ENCODE measurements at places on chromosomes 6 and 20. TPM values are rescaled to one million over a fixed set of nuclear protein-coding genes. Genes with fewer than 3 reads are reported as not detected.
A peak's percentile ranks its signal among the peaks of the same experiment; 100 is the strongest.

DNA sequence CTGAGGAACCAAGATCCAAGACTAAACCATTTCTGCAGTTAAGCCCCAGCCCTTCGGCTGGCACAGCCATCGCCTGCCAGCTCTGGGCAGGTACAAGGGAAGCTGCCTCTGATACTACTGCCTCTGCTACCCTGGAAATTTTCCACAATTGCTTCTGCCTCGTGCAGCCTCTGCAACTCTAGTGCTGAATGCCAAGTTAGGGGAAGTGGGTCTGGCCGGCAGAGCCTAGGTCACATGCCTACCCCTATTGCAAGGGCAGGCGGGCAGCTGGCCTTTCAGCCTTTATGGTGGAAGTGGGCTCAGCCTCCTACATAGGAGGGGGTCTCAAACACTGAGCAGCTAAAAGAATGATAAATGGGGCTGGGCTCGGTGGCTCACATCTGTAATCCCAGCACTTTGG is 44.5 kb upstream of the TULP1 start:
- DNase-seq, result no peak

The TBP gene
- 11.9 TPM for total RNA-seq

- no peak for DNase-seq
Observed at GRCh38 chr20:12914804-12915203, 94.0 kb upstream of the SPTLC3 start.

- DNase-seq, result no peak
Observed at GRCh38 chr20:61801428-61801827, 264.3 kb downstream of the TAF4 start.

The CCN6 gene
- 6.8 TPM for total RNA-seq

GRCh38 chr6:169241688-169242350 is 11.8 kb downstream of the THBS2 start:
- no peak for DNase-seq

The MPIG6B gene
- total RNA-seq, result not detected

- DNase-seq, result no peak
Observed at GRCh38 chr6:126176282-126176681, 163.6 kb upstream of the CENPW start.

DNA sequence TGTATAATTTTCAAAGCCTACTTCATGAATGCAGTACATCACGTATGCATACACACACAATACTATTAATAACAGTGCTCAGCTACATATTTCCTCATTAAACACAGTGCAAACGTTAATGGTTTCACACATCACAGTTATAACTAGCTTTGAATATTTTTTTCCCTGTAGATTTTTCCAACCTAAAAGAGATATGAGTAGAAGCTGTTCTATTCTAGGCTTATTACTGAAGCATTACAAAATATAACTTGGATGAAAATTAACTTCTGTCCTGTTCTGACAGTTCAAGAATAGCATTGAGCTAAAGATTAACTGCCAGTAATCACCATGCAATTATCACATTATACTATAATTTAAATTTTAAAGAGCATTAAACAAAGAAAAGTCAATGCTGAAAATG is 6.2 kb downstream of the LMBRD1 start:
- no peak for DNase-seq

DNA sequence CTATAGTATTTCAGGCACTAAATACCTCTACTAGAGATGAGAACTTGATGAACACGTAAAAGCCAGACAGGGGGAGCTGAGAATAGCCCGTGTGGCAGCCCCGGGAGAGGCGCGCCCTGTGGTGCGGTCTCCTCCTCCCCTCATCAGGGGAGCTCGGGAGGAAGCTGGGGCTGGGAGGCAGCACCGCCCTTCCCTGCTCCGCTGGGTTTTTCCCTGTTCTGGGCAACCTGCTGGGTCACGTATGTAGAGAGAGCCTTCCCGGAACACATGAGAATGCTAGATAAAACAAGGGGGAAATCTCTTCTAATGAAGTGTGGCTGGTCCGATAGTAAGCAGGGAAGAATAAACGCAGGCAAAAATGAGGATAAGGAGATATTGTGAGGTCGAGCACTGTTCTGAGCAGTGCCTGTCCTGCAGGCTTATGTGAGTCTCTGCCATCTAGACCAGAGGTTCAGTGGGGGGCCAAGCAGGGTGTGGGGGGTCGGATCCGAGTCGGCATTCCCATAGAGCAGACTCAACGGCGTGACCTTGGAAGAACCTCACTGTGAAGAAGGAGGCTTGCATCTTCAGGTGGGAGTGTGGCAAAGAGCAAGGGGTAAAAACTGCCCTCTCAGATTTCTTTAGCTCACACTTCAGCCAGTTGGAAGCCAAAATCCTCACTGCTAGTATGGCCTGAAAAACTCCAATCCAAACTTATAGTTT is 13.4 kb upstream of the RPS6KA2 start:
- no peak for DNase-seq

The BMP2 gene
- 1.8 TPM for total RNA-seq

The LRRC1 gene
- 8.0 TPM for total RNA-seq

DNA sequence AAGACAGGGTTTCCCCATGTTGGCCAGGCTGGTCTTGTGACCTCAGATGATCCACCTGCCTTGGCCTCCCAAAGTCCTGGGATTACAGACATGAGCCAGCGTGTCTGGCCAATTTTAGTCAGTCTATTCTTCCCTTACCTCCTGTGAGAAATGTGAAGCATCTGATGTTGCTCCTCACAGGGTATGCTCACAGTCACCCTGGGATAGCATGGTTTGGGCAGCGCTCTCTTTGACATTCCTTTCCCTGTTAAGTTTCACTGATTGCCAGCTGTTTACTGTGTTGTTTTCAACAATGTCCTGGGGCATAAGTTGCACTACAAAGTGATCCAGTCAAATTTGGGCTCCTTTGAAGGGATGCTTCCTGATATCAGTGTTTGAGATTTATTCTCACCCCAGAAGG is 13.1 kb downstream of the CDC5L start:
- DNase-seq, result no peak

GRCh38 chr6:17004269-17004668 is 97.6 kb upstream of the STMND1 start:
- no peak for DNase-seq

DNA sequence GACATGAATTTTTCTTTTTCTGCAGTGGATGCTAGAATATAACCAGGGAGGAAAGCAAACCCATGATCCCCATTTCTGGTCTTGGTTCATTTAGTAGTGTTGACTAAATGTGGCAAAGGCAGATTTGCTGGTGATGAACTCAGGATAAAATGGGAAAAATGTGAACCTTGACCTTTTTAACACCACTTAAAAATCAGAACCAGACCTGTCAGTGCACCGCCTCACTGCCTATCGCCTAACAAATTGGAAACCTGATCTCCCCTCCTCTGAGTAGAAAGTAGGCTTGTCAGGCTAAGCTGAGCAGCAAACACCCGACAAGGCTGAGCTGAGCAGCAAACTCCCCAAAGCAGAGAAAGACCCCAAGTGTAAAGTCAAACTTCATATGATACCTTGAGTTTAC is 254.8 kb downstream of the FOXC1 start:
- DNase-seq, result no peak

The BPIFB4 gene
- total RNA-seq, result not detected

DNA sequence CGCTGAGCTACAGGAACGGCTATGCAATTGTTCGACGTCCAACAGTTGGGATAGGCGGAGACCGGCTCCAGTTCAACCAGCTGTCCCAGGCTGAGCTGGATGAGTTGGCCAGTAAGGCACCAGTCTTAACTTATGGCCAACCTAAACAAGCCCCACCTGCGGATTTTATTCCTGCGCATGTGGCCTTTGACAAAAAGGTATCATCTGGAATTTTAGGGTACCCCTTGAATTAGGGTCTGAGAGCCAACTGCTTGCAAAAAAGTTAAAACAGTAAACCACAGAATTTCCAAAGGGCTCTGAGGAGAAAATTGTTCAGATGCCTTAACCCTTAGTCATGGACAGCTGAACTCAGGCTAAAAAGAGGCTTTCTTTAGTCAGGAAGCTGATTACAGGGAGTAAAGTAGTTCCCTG is 3.8 kb downstream of the EFHC1 start:
- DNase-seq, result no peak

DNA sequence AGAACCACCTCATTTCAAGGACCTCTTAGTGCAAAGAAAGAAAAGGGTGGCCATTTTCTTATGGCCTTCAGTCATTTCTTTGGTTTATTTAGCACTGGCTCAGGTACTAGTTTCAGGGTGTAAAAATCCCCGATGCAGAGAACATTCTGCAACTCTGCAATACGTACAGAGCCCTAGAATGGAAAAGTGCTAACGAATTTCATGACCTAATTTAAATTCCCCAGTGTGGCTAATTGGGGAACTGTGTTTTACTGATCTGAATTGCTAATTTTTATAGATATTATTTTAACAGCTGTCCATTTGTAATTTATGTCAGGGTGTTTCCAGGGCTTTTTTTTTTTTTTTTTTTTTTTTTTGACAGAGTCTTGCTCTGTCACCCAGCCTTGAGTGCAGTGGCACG is 160.7 kb downstream of the UST start:
- no peak for DNase-seq

- DNase-seq, result peak; percentile 73
Observed at GRCh38 chr20:57650756-57651483, 30.7 kb upstream of the ZBP1 start.

DNA sequence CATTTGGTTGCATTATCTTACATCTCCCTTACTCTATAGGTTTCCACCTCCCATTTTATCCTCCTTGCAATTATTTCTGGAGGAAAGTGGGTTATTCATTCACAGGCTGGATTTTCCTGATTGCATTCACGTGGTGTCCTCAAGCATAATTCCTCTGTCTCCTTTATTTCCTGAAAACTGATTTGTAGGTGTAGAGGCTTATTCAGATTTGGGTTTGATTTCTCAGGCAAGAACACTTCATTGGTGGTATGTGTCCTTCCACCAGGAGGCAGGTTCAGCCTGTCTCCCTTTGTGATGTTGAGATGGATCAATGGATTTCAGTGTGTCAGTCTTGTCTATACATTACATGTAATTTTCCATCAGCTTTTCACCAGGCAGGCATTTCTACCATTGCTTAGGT is 17.3 kb downstream of the DNPH1 start:
- peak; percentile 6 for DNase-seq

DNA sequence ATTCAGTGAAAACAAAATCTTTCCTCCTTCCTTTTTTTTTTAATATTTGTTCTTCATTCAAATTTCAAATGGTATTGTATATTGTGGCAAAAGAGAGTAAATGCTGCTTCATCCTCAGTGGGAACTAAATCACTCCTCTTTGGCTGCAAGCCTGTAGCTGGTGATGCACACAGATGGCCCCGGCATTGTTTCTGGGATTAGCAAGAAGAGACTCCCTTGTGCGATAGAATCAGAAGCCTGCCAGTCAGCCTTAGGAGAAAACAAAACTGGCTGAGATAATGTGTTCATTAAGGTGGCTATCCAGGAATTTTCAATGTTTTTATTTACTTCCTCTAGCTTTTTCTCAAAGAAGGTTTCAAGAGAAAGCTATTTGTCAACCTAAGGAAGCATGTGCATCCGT is 20.7 kb upstream of the ELOVL2 start:
- DNase-seq, result no peak

DNA sequence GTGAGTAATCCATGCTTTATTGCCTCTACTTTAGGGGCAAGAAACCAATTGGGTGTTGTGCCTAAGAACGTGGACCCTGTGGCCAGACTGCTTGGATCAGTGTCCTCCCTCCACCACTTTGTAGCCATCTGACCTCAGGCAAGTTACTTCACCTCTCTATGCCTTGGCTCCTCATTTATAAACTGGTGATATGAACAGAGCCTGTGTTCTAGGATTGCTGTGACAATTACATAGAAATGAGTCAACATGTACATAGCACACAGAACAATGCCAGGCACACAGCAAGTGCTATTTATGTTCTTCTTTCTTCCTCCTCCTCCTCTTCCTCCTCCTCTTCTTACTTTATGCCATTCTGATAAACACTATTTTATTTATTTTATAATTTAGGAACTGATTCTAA is 339.4 kb downstream of the CD83 start:
- DNase-seq, result no peak

- peak; percentile 79 for DNase-seq
Observed at GRCh38 chr6:7827142-7827541, 83.4 kb downstream of the TXNDC5 start.

The HSF2 gene
- total RNA-seq, result 32.9 TPM

DNA sequence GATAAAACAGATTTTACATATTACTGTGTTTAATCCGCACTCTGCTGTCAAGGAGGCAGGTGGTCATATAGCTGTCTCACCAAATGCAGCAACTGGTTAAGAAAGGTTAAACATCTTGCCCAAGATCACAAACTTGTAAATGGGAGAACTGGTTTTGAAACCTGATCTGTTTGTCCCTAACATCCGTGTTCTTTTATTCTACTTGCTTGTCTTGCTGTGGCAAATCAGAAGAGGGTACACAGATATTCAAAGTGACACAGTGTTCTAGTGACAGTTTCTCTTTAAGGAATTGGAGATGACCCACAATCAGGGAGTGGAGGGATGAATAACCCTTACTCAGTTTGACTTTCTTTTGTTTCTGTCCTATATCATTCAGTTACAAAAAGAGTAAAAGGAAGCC is 83.0 kb upstream of the SGK1 start:
- DNase-seq, result no peak

- DNase-seq, result peak; percentile 54
Observed at GRCh38 chr6:41599015-41599851, 39.0 kb upstream of the MDFI start.

GRCh38 chr6:133814797-133815196 is 74.1 kb upstream of the TCF21 start:
- no peak for DNase-seq

GRCh38 chr6:139525415-139525814 is 151.0 kb upstream of the CITED2 start:
- no peak for DNase-seq

The SIRPG gene
- total RNA-seq, result not detected

The SPINT4 gene
- total RNA-seq, result not detected

DNA sequence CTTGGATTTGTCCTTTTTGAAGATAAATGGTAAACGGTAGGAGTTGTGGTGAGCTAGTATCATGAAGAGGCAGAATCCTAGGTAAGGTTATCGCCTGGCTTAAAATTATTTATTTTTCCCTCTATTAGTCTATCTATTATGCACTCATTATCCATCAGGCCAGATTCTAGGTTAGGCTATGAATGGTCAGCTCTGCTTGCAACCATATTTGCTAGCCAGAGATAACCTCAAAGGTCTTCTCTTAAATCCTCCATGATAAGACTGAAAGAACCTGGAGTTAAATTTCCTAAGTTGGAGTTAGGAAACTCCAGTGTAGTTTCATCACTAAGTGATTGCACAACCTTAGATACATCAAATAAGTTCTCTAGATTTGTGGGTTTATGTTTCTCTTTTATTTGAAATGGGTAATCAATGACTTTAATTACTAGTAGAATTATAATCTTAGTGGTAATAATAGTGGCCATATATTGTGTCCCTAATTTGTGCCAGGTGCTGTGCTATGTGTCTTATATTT is 302.1 kb upstream of the RUNX2 start:
- DNase-seq, result no peak

DNA sequence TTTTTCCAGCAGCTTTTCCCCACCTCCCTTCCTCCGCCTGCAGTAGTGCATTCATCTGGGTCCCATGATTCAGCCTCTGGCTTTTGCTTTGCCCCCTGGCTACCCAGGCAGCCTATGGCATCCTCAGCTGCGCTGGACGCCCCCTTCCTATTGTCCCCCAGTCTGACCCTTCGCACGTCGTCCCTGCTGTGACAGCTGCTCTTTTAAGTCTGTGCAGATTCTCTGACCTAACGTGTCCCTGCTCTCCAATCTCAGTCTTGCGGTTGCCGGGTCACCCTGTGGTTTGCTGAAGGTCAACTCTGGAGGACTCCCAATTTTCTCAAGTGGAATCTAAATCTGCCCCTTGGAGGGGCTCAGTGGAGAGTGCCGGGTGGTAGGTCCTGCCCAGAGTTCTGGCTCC is 294.3 kb downstream of the CDC5L start:
- no peak for DNase-seq

GRCh38 chr6:2875359-2876191 is 27.5 kb downstream of the SERPINB9 start:
- DNase-seq, result peak; percentile 92

GRCh38 chr20:15176929-15177328 is 839.5 kb upstream of the FLRT3 start:
- peak; percentile 4 for DNase-seq

Measured in osteoblast (primary cell).